ENCODE measurements at places on chromosomes 1 and 21.

- DNase-seq, result no peak
Measured at GRCh38 chr1:170032531-170033280, 41.8 kb downstream of the KIFAP3 start.

DNA sequence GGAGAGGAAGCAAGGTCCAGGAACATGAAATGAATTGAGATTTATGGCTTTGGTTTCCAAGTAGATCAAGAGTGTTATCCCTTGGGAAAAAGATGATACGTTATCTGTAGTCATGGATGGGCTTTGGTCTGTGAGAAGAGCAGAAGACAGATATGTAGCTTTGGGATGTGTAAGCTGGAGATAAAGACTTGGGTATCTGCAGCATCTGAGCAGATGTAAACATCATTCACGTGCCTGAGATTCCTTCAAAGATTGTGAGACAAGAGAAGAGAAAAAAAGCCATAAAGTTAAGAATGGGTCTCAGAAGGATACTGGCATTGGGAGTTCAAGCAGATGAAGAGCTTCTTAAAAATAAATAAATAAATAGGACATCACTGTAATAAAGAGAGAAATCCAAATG is 217.8 kb downstream of the PTPRC start:
- DNase-seq, result no peak

GRCh38 chr1:76942549-76942948 is 75.3 kb downstream of the ST6GALNAC5 start:
- no peak for DNase-seq

DNA sequence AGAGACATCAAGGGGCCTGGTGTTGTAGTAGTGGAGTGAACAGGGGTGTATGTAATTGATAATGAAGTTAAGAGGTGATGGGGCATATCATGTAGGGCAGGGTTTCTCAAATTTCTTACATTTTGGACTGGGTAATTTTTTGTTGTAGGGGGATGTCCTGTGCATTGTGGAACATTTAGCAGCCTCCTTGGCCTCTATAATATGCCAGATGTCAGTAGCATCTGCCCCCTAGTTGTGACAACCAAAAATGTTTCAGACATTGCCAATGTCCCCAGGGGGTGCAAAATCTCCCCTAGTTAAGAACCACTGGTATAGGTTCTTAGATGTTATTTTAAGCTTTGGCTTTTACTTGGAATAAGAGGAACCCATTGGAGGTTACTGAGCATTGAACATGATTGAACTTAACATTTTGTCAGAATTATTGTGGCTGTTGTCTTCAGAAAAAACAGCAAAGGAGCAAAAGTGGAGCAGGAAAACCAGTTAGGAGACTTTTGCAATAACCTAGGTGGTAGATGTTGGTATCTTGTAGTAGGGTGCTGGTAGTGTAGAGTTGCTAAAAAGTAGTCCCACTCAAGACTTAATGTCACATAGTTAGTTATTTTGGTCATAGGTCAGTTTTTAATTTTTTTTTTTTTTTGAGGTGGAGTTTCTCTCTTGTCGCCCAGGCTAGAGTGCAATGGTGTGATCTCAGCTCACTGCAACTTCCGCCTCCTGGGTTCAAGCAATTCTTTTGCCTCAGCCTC is 6.2 kb downstream of the ZNF326 start:
- no peak for DNase-seq
